ENCODE measurements at places on chromosomes 2 and 18.

- no peak for DNase-seq
Measured at GRCh38 chr2:230447036-230447435, 31.0 kb downstream of the SP100 start.

DNA sequence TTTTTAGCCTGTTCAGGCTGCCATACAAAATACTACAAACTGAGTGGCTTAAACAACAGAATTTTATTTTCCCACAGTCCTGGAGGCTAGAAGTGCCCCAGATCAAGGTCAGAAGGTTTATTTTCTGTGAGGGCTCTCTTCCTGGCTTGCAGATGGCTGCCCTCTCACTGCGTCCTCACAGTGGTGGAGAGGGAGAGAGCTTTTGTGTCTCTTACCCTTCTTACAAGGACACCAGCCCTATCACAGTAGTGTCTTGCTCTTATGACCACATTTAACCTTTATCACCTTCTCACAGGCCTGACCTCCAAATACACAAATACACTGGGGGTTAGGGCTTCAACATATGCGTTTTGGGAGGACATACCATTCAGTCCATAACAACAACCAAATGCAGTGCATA, 11.7 kb downstream of the WDR7 start:
- DNase-seq: no peak

- DNase-seq: no peak
Measured at GRCh38 chr2:231200805-231201474, 2.5 kb downstream of the ARMC9 start.

DNA sequence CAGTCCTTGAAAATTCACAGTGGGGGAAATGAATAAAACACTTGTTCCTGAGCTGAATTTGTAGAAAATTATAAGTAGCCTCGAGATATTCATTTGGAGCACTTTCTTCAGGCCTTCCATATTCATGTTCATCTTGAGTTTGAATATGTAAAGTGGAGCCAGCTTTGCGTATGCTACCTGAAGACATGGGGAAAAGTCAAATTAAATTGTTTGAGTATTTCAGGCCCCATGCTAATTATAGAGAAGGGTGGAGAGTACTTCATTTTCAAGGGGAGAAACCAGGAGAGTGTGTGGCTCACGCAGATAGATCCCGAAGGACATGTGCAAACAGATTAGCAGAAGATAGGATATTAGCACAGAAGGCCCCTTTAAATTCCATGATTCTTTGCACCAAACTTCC, 7.7 kb downstream of the RPRM start:
- DNase-seq: no peak

DNA sequence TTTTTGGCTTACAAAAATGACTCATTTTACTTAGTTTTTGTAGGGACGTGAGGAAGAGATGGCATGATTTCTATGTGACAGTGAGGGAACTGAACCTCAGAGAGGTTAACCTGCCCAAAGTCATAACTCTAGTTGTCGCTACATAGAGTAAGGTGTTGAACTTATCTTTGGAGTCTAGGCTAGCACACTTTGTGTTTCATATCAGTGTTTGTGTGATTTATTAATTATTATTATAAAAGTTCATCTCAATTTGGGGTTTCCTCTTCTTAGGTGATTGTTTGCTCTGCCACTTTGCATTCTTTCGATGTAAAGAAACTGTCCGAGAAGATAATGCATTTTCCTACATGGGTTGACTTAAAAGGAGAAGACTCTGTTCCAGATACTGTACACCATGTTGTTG, 28.3 kb downstream of the DDX1 start:
- no peak for DNase-seq

- DNase-seq: no peak
Measured at GRCh38 chr2:217068677-217069250, 208.9 kb upstream of the TNP1 start.

DNA sequence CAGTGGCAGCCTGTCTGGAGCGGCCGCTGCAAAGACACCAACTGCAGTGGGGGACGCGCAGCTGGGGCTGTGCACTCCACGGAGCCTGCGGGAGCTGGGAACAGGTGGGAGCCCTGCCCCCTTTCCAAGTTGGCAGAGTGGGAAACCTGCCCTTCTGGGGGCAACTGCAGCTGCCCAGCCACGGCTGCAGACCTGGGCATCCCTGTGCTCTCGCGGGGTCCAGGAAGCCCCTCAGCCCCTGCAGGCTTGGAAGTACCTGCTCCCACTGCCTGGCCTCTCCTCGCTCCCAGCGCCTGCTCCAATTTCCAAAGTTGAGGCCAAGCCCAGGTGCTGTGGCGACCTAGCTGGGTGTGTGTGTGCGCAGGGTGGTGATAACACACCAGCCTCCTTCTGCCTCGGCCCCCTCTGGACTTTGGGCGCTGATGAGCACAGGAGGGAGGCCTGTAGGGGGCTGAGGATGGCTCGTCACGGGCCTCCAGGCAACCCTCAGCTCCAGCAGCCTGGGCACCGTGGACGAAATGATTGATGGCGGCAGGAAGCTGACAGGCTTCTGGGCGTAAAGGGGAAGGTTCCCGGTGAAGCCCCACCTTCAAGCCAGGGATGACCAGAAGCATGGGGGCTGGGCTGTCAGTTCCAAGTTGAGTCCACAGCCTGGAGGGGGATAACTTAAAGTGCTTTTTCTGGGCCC, 76.9 kb downstream of the PTPN4 start:
- DNase-seq: no peak

DNA sequence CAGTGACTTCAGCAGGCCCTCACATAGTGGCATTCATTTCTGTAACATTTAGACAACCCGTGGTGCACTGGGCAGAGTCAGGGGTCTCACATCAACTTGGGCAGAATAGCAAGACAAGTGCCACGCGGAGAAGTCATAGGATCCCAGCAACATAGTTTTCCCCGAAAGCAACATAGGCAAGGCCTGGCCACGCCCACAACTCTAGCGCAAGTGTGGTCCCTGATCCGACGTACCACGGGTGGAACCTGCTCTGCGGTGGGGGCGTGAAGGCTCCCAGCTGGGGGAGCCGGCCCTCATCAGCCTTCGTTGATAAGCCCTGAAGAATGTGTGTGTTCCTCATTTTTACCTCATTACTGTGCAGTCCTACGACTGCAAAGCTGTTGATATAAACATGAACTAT, 261.2 kb downstream of the EIPR1 start:
- no peak for DNase-seq

DNA sequence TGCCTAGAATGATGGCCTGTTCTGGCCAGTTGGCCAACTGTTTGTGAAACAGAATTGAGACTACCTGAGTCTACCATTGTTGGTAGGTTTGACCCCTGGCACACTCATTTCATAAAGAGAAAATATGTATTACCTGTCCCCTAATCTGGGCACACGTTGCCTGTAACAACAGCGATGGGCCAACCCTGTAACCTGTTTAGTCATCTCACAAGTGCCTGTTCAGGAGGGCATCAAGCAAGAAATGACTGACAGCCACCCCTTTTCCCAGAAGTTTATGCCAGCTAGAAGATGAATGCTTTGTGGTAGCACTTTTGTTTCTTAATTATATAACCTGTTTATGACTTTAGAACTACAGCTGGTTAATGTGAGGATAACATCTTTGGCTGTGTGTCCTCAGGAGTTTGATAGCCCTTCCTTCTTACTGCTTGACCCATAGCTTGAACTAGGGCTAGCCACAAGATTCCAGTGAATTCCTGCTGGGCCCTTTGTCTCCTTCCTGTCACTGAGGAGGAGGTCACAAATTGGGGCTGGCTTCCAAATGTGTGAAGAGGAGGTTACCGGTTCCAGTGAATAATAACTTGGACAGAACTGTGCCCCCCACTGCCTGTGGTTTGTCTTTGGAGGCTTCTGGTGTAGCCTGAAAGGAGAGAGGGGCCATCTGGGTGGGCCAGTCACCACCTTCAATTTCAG, 273.9 kb upstream of the EPAS1 start:
- no peak for DNase-seq

DNA sequence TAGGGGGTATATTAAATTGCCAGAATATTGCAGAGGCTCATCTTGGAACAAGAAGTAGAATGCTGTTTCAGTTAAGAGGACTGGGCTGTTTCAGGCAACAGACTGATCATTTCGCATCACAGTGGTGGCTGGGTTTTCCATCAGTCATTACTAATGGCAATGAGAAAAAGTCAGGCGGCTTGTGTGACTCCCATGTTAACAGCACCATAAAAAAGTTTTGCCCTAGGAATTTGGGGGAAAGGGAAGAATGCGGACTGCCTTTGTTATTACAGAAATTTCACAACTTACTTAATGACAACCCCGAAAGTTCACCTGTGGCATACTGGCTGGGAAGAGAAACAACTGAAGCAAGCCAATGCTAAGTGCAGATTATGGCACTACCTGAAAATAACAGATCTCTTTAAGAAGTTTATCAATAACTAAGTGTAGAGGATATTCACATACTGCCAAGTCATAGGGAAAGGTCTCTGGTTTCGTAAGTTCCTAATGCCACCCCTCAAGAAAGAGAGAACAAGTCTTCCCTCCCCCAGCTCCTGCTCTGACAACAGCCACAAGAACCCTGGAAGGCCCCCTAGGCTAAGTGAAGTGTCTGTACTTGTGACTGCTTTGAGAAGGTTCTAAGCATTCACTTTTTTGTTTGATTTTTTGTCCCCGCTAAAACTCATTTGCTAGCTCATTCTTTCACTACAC, 40.5 kb upstream of the AP1S3 start:
- DNase-seq: no peak

DNA sequence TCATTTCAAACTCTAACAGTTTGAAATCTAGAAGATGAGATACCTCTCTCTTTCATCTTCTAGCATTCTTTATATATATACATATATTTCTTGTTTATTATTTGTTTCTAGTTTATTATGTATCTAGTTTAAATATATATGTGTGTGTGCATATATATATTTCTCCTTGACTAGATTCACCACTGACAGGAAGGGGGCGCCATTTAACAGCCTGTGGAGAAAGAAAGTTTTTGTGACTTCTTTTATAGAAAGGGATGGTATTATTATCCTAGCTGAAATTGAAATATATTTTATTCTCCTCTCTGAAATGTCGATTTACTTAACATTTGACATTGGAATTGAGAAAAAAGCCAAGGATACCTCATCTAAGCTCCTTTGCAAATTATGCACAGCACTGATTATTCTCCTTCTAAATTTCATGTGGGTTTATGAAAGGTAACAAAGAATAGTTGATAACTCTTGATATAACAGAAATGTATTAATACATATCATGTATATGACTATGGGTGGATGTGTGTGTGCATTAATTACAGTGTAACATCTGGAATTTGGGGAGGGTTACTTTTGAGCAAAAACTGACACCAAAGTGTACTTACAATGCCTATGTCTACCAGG, 160.7 kb upstream of the NT5C1B start:
- peak; percentile 82 for DNase-seq

DNA sequence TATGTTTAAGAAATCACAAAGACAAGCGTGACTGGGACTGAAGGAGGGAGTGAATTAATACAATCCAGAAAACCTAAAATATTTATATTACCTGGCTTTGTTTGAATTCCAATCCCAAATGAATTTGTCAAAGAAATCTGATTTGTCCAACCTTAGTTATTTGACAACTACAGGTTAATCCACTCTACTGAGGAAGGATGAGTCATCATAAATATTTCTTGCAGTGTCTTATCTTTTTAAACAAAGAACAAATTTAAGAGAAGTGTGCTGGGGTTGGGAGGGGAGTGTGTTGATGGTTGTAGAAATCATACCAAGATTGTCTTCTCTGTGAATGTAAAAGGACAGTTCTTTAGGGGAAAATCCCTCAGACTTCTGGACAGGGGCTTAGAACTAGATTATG, 1106.3 kb upstream of the SLC39A10 start:
- no peak for DNase-seq

DNA sequence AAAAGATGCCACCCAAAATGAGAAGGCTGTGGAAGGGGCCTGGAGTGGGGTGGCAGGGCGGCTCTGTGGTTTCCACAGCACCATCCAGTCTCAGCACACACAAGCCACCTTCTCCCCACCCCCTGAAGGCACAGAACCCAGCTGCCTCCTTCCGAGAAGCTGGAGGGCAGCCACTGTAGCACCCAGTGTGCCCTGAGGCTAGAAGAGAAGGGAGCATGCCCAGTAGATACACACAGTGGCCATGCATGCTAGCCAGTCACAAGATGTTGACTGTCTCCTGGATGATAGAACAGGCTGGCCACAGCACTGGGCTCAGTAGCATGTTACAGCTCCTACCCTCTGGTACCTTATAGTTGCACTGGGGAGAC, 148.9 kb upstream of the EPAS1 start:
- no peak for DNase-seq

- no peak for DNase-seq
Measured at GRCh38 chr2:112634153-112634873, 11.4 kb upstream of the SLC20A1 start.

GRCh38 chr18:2244641-2245040, 326.7 kb downstream of the METTL4 start:
- no peak for DNase-seq

DNA sequence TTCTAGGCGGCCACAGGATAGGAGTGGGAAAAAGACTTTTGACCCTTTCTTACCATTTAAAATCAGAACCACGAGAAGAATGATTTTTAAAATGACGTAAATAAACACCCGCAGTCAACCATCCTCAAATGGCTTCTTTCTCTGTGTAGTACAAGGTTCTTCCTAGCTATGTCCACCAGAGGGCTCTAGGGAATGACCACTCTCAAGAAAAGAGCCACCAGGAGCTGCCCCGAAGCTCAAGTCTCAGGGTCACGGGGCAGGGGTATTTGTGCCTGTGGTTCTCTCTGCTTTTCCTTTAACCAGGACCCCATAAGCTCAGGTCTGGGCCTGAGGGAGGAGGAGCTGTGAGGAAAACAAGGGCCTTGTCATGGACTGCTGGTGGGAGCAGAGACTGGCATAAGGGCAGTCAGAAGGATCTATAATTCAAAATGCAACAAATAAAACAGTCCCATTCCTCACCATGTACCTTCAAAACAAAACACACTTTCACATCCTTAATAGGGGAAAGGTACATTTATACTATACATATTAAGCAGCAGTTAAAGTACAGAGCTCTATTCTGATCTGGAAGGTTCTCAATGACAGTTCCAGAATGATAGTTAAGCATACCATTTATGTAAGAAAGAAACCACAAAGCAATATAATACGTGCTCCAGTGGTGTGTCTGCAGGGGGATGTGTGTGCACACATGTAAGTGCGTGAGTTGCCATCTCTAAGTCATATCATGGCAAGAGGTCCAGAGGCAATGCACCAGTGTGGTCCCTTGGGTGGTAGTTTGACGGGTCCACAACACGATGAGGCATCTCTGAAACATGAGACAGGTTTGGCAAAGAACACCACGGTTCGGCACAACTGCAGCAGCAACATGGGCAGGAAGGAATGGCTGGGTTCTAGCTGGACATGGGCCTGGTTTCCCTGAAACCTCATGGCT, 18.6 kb downstream of the LYPD1 start:
- peak; percentile 40 for DNase-seq

- DNase-seq: no peak
Measured at GRCh38 chr2:219251656-219252055, 1.4 kb upstream of the TUBA4B start.

DNA sequence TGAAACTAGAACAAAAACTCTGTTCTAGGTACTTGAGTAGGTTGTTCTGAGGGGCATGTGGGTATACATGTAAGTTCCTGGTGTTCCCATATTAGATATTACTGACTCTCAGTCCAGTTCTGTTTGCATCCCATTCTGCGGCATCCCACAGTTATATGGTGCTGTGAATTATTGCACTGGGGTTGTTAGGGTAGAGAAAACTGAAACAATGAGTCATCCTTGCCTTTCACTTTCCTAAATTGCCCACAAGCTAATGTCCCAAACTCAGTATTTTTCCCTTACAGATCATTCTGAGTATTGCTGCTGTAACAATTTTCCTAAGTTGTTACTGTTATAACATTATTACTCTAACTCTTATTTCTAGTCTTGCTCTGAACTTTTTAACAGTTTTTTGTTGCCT, 3.0 kb downstream of the WDR75 start:
- no peak for DNase-seq

GRCh38 chr2:18441583-18441982, 118.9 kb downstream of the RDH14 start:
- DNase-seq: no peak

GRCh38 chr18:3450799-3451182, 819 bp downstream of the TGIF1 start:
- DNase-seq: no peak

Data from NCI-H1417 (cell line).